ENCODE measurements at places on chromosomes 6 and 20. TPM values are rescaled to one million over a fixed set of nuclear protein-coding genes. Genes with fewer than 3 reads are reported as not detected.

The SCRT2 gene
- 0.14 TPM for total RNA-seq

DNA sequence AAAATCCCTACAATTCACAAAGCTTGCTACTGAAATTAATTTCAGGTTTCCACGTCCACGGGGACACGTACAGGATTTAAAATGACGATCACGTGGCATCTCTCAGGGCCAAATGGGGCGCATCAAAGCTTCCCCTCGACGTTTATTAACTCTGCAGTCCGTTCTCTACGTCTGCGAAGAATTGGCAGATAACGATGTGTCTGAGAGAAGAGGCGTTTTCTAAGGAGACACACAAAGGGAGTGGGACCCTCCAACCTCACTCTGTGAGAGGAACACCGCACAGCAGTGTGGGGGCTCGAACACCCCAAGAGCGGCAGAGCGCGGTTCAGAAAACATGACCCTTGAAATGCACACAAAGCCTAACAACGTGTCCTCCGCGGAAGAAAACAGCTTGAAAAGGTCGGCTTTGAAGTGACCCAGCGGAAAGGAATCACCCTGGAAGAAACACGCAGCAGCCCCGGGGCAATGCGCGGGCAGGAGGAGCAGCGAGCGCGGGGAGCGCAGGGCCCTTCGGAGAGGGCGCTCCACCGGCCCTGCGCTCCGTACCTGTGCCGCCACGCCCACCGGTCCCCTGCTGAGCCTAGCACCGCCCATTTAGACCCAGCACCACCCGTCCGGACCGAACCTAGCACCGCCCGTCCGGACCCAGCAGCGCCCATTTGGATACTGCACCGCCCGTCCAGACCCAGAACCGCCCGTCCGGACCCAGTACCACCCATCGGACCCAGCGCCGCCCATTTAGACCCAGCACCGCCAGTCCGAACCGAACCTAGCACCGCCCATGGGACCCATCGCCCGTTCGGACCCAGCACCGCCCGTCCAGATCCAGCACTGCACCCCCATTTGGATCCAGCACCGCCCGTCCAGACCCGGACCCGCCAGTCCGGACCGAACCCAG lies 1.1 kb upstream of the AFDN start:
- DNase-seq = peak; percentile 87

The NKAIN2 gene
- 0.64 TPM for total RNA-seq

DNA sequence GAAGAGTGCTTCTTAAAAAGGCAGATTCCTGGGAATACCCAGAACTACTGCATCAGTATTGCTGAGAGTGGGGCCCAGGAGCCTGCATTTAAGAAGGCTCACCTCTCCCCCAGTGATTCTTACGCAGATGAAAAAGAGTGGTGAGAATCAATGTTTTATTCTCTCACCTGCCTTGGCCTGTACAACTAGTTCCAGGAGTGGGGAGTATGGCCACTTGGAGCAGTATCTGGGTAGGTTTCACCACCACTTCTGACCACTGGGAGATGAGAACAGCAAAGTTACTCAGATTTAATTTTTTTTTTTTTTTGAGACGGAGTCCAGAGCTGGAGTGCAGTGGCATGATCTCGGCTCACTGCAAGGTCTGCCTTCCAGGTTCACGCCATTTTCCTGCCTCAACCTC lies 16.9 kb downstream of the CAP2 start:
- DNase-seq = no peak

The LAMP5 gene
- 0.37 TPM for total RNA-seq

GRCh38 chr6:53464927-53465460 lies 79.9 kb downstream of the GCLC start:
- DNase-seq = no peak

The IP6K3 gene
- 0.89 TPM for total RNA-seq

The OPRL1 gene
- 2.2 TPM for total RNA-seq

The GATA5 gene
- 2.3 TPM for total RNA-seq

DNA sequence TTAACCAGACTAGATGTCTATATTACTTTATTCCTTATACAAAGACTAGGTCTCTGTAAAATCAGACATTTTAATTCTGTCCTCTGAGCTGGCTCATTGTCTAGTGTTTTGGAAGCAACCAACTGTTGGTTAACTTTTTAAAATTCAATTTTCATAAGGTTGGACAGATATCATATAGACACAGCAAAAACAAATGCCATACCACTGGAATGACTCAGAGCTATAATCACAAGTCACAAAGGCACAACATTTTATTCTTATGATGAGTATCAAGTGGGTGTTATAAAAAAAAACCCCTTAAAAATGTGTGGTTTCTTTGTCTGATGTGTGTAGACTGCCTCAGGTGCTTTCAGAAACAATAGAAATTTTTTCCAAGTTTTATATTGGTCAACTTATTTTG lies 296.2 kb upstream of the MARCKS start:
- DNase-seq = no peak

The SMOC2 gene
- 3.9 TPM for total RNA-seq

- DNase-seq = peak; percentile 23
Observed at GRCh38 chr6:125356884-125357283, 55.1 kb upstream of the HDDC2 start.

The CRIP3 gene
- total RNA-seq = 48.9 TPM

The TAP2 gene
- 23.0 TPM for total RNA-seq

DNA sequence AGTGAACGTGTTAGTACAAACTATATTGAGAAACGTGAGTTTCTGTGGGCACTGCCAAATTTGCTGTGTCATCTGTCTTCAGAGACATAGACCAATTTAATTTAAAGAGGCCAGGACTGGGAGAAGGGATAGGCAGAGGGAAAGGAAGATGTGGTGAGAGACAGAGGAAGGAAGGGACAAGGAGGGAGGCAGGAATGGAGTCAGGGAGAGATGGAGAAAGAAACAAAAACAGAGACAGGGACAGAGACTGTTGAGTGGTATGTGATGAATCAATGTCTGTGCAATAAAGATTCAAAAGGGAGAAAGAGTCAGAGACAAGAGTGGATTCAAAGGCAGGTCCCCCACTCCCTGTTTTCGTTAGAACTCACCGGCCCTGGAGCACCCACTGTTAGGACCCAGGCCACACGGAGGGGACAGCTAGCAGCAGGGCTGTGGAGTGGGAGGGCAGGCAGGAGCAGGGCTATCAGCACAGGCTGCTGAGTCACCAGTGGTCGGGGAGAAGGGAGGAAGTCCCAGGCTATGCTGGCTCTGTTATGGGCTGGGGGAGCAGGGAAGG lies 51.6 kb upstream of the CHD6 start:
- DNase-seq = no peak

The IMPG1 gene
- not detected for total RNA-seq
